ENCODE measurements at places on chromosomes 5 and 9.

DNA sequence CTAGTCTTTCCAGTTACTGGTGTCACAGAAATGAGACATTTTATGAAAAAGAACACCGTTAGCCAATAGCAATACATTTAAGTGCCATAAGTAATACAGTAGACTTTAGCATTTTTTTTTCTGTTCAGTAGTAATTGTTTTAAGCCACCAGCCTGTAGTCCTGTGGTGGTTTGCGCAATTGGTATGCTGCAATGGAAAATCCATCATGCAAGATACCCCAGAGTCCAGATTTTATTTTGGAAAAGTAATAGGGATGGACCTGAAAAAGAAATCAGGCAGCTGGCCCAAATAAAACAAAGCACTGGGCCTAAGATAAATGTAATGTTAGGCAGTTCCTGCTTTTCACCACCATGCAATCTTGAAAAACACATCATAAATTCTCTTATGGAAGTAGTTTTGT is 94.6 kb upstream of the RASGRF2 start:
- DNase-seq: no peak

DNA sequence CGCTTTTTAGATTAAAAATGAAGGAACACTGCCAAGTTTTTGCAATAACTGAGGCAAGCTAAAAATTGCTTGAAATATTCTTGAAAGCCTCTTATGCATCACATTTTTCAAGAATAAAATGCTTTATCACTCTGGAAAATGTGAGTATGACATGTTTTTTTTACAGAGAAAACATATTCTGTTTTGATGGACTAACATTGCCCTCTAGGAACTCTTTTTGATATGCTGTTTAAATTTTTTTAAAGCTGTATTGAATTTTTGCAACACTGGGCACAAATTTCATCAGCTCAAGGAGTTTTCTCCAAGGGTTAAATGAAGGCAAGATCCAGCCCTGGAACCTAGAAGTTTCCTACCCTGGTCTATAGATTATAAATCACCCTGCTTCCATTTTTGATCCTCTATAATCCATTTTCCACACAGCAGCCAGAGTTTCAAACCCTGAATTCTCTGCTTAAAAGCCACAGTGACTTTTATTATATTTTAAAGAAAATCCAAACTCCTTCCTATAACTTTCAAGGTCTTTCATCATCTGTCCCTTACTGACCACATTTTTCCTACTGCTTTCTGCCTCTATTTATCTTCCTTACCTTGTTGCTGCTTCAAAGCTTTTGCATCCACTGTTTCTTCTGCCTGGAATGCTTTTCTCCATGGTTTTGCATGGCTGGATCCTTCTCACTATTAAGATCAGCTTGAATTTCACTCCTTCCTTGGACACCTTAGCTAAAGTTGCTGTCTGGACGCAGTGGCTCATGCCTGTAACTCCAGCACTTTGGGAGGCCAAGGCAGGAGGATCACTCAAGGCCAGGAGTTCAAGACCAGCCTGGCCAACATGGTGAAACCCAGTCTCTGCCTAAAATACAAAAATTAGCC is 60.9 kb downstream of the IL31RA start:
- no peak for DNase-seq

DNA sequence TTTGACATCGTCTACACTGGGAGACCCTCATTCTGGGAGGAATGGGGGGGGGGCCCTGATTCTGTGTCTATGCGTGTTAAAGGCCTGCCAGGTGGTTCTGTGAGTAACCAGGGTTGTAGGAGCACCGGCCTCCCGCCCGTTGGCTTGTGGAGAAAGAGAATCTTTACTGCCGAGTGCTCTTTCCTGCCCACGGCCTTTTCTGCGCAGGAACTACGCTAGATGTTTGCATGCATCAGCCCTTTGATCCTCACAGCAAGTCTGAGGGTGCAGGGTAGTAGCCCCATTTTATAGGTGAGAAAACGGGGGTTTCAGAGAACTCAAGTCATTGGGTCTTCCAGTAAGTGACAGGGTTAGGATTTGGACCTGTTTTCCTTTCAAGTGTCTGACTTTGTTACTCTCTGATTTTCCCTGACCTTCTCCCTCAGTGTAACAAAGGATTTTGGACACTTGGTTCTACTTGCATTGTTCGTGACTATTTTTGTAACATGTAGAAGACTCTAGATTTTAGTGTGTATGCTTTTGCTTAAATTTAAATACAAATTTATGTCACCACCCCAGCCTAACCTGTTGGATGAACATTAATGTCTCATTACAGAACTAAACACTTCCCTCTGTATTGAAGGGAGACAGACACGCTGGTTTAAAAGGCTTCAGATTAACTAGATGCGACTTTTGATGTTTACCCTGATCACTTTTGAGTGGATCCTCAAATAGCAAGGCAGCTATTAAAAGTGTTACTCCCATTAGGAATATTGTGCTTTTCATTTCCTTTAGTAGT is 22.0 kb downstream of the MAST4 start:
- no peak for DNase-seq

- no peak for DNase-seq
Observed at GRCh38 chr9:30507166-30507565, 1877.3 kb upstream of the ACO1 start.

DNA sequence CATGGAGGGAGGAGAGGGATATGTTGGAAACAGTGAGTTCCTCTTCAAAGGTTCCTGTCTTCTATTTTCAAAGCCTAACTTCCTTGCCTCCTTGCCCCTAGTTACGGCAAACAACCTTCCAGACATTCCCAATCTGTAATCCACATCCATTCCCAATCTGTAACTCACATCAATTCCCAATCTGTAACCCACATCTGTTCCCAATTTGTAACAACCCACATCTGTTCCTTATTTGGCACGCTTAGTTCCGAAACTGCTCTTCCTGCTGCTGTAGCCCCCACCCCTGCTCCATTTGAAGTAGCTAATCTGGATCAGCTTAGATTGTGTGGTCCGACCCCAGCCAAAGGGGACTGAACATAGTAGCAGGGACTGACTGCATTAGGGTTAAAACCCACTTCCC is 23.9 kb upstream of the IDNK start:
- no peak for DNase-seq

GRCh38 chr5:61766141-61766540 is 434.1 kb downstream of the ZSWIM6 start:
- DNase-seq: no peak

GRCh38 chr9:37197158-37198038 is 77.0 kb downstream of the ZCCHC7 start:
- DNase-seq: peak; percentile 96

DNA sequence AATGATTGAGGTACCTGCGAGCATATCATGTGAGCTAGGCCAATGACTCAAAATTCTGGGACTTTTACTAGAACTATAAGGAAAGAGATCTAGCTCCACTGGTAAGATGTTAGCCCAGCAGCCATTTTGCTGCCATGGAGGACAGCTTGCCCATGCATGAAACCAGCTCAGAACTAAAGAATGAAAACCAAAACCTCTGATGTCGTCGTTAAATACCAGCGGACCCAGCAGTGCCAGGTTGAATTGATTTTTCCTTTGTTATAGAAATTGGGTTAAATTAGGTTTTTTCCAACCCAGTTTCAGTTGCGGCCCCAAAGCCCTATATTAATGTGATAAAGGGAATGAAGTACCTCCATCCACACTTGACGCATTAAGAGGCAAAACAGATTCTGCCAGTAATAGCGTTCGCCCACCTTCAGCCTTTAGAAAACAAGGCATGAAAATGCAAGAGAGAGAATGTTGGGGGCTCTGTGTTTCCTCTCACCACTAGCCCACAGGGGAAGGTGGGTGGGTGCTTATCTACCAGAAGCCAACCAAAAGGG is 5.5 kb upstream of the ITK start:
- no peak for DNase-seq

- DNase-seq: no peak
Observed at GRCh38 chr9:91502913-91503672, 79.5 kb upstream of the NFIL3 start.

DNA sequence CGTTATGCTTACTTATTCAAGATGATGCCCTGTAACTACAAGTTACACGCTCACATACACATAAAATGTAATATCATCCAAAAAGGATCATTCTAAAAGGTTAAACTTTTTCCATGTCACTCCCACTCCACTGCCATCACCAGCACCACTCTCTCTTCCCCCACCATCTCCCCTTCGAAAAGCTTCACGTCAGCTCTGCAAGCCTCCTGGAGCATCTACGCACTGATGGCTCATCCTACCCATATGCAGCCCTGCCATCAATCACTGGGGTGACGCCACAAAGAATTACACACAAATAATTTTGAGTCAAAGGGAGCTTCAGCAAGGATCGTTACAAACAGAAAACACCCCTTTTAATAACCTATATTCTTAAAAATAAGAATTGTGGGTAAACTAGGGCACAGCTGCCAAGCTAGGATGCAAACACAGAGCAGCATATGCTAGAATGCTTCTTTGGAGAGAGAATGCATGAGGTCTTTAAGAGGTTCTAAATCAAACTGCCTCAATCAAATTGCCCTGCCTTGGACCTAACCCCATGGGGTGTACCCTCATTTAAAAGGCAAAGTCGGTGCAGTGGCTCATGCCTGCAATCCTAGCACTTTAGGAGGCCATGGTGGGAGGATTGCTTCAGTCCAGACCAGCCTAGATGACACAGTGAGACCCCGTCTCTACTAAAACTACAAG is 56.1 kb downstream of the SHB start:
- no peak for DNase-seq

- DNase-seq: no peak
Observed at GRCh38 chr9:29012911-29013310, 1439.6 kb upstream of the C9orf72 start.

DNA sequence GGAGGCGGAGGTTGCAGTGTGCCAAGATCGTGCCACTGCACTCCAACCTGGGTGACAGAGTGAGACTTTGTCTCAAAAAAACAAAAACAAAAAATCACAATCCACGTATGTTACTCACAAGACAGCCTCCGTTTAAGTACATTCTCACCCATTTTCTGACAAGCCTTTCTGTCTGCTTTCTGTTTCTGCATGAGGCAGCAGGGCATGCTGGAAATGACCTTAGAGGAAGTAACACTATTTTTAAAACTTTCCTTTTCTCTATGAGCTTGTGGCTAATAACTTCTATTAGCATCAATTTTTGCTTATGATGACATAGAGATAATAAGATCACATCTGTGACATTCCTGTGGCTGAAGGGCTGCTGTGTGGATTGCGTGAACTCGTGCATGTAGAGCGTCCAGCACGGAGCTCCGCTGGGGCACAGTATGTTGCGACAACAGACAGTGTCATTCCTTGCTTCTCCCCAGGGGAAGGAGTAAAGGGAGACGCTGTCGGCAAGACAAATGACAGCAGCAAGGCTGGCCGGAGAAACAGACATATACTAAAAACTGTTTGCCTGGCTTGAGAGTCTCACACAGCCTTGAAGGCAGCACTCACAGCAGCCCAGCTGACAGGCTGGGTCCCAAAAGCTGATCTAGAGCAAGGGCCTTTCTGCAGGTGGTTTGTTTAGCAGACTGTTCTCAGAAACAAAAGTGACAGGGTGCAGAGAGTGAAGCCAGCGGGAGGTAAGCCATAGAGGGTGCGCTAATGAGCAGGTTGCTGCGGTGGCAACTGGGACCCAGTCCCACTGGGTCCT is 1.6 kb downstream of the BTNL3 start:
- DNase-seq: no peak

- peak; percentile 48 for DNase-seq
Observed at GRCh38 chr9:78158286-78158685, 77.6 kb upstream of the CEP78 start.

- no peak for DNase-seq
Observed at GRCh38 chr9:86734771-86735170, 212.5 kb downstream of the GAS1 start.

Data from hematopoietic multipotent progenitor cell treated with erythropoietin and hydrocortisone succinate and interleukin-3 and kit ligand, for 6 days (in vitro differentiated cells).